ENCODE measurements at places on chromosomes 12 and 14. TPM values are rescaled to one million over a fixed set of nuclear protein-coding genes. Genes with fewer than 3 reads are reported as not detected.

- no peak overlapping the region for H3K27ac ChIP-seq
- no peaks in the 10 kb centered on the region for H3K27me3 ChIP-seq
- peaks cover 83% of the 10 kb centered on the region for H3K36me3 ChIP-seq
Measured at GRCh38 chr12:67306712-67307111, 37.6 kb downstream of the CAND1 start.

DNA sequence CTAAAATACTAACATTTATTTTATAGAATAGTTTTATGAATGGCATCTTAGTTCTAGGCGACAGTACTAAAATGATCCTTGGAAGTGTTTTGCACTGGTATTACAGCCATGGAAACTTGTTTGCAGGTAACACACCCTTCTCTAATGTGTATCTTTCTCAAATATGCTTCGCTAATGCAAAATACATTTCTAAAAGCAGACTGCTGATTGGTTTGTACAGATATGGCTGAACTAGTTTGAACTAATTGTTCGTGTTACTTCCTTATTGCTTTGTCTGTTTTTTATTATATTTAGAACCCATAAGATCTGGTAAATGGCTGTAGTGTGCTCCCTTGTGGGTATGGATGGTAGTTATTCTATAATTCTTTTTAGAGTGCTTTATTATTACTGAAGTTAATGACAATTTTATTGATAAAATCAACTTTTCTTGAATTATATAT is 53.0 kb downstream of the ATF7IP start:
- H3K4me1 ChIP-seq = peaks cover 12% of the 10 kb centered on the region
- H3K36me3 ChIP-seq = peaks cover 12% of the 10 kb centered on the region
- H3K27ac ChIP-seq = peak overlapping the region; percentile 77
- H3K4me3 ChIP-seq = no peak overlapping the region

DNA sequence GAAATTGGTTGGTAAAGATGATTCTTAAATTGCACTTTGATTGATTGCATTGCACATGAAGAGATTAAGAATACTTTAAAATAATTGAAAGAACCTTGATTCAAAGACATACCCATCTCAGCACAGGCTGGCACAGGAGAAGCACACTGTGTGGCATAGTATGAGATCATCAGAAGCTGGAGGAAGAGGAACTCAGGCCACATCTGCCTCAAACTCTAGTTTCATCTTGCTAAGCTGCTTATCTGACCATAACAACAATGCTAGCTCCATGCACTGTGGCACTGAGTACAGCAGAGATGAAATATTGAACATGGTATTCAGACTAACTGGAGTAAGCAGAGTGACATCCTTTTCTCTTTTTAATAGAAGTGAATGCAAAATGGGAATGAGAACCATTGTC is 99.1 kb downstream of the TBC1D30 start:
- DNase-seq = no peak
- no peaks in the 10 kb centered on the region for H3K4me1 ChIP-seq
- H3K4me3 ChIP-seq = no peak overlapping the region
- no peaks in the 10 kb centered on the region for H3K36me3 ChIP-seq
- H3K27me3 ChIP-seq = no peaks in the 10 kb centered on the region

DNA sequence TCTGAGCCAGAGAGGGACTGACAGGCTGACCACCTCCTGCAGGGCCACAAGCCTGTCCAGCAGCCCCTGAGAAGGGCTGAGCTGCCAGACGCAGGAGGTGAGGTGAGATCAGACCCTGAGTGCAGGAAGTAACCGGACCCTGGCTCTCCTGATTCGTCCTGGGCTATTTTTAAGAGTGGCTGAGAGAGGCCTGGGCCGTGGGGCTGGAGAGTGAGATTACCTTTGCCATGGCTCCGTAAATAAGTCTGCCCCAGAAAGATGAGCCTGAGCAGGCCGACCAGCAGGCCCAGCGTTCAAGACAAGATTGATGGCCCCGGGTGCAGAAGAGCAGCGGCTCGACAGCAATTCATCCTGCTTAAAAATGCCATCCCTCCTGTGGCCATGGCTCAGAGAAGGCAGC is 54.2 kb downstream of the SPTB start:
- DNase-seq = no peak
- no peaks in the 10 kb centered on the region for H3K4me1 ChIP-seq
- no peak overlapping the region for H3K4me3 ChIP-seq
- no peak overlapping the region for H3K27ac ChIP-seq

ACOT6 gene
- total RNA-seq = not detected
